ENCODE measurements at places on chromosomes 7 and 10.

GRCh38 chr7:151880688-151881087 lies 3.8 kb upstream of the PRKAG2 start:
- no peak for DNase-seq

DNA sequence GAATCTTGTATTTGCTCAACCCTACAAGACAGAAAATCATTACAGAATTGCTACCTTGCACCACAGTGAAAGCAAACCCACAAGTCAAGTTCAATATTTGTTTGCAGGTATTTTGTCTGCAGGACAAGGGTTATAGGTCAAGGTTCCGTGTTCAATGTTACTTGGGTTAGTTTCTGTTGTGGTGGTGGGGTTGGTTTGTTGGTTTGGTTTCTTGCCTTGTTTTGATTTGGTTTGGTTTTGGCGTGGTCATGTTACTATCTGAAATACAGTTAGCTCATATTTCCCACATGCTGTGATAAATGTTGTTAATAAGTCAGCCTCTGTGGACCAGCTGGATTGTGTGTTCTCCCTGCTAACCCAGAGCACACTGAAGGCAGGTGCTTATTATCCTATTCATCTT lies 75.6 kb upstream of the INSIG1 start:
- no peak for DNase-seq

GRCh38 chr7:126140858-126141466 lies 1111.8 kb downstream of the GRM8 start:
- no peak for DNase-seq

GRCh38 chr10:7045891-7046599 lies 364.8 kb downstream of the SFMBT2 start:
- DNase-seq: no peak

DNA sequence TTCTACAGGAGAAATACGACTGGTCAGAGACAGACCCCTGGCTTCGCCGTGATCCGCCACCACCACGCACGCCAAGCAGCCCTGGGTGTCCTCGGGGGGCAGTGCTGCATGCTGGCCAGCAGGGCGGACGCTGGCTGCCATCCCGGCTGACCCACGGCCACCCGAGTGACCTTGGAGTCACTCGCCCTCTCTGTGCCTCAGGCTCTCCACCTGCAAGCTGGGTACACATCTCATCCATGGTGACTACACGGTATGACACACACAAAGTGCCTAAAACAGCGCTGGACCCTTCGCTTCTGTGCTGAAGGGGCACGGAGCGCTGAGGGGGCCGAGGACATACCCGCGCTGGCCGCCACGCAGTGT lies 62.0 kb upstream of the RNF32 start:
- no peak for DNase-seq

DNA sequence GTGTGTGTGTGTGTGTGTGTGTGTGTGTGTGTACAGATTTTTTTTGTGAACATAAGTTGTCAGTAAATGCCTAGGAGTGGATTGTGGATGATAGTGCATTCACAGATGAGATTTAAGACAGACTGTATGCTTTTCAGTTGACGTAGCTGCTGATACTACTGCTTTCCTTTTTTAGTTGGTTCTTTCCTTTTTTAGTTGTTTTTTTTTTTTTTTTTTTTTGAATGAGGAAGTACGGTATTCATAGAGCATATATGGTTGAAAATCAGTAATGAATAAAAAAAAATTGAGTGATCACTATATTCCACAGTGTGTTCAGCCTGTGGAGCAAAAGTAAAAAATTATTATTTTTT lies 80.5 kb downstream of the RBM33 start:
- DNase-seq: no peak

- peak; percentile 22 for DNase-seq
Measured at GRCh38 chr7:12490107-12490688, 80.3 kb upstream of the SCIN start.

- no peak for DNase-seq
Measured at GRCh38 chr7:139345042-139345441, 3.9 kb downstream of the FMC1 start.

GRCh38 chr7:92808635-92809034 lies 27.7 kb downstream of the CDK6 start:
- DNase-seq: no peak

DNA sequence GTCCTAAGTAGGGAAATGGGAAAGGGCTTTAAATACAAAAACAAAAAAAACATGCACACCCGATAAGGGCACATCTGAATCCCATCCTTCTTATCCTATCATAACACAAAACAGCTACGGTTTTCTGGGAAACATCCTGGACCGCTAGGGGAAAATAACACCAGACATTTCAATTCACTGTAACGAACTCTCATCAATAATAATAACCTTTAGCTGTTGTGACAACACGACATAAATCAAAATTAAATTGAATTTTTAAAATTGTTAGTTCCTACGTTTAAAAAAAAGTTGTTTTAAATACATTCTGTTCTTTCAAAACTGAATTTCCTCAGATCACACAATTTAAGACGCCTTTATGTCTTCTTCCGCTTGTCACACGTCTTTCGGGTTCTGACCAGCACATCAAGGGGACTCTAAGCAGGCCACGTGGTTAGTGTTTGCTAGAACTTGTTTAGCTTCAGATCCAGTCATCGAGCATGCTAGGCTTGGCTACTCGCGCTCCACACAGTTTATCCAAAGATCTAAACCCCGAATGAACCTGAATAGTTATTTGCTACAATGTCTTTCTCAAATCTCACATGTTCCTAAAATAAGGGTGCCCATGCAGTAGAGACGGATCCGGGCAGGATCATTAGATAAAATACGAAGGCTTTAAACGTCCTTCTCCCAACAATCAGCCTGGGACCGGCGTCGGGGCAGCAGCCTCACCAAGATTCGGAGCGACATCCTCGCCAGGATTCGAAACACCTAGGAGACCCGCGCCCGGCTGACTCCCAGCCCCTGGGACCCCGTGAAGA lies 839 bp downstream of the IKZF5 start:
- DNase-seq: peak; percentile 73

- DNase-seq: peak; percentile 66
Measured at GRCh38 chr7:39609113-39609934, 14.0 kb upstream of the RALA start.

- no peak for DNase-seq
Measured at GRCh38 chr10:97518301-97519043, 19.7 kb downstream of the UBTD1 start.

DNA sequence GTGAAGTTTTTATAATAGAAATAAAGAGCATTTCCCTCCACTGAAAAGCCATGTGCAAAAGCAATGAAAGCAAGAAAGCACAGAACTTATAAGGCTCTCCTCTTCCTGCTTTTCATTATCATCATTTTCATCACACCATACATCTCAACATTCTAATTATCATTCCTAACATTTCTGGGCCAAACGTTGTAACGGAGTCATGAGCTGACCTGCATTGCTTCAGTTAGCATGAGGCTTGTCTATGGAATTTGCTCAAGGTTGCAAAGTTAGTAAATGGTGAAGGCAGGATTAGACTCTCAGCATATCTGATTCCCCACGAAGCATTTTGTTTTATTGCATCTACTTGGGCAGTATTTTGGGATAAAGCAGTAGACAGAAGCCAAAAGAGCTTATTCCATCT lies 11.4 kb downstream of the SCIN start:
- DNase-seq: no peak

- no peak for DNase-seq
Measured at GRCh38 chr7:144827621-144828020, 8.2 kb downstream of the TPK1 start.

- no peak for DNase-seq
Measured at GRCh38 chr10:101282947-101283346, 53.7 kb upstream of the LBX1 start.

DNA sequence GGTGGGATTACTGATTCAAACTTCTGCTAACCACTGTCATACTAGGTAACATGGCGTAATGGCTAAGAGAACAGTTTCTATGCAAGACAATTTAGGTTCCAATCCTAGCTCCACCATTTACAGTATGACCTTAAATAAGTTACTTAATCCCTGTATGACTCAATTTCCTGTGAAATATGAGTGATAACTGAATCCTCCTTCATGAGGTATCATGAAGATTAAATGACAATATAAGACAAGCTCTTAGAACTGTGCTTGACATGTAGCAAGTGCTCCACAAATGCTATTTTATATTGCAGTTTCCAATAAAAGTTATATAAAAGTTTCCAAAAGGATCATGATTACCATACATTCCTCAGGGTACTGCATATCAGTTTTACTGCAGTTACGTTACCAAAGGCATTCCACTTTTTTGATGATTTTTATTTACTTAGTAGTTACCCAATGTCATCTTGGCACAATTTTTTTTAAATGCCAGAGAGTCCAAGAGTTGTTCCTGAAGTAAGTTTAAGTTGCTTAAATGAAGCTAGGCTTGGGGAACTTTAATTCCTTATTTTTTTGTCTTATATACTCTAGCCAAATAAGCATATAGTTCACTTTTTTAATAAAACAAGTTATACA lies 7.1 kb downstream of the DOCK4 start:
- no peak for DNase-seq

DNA sequence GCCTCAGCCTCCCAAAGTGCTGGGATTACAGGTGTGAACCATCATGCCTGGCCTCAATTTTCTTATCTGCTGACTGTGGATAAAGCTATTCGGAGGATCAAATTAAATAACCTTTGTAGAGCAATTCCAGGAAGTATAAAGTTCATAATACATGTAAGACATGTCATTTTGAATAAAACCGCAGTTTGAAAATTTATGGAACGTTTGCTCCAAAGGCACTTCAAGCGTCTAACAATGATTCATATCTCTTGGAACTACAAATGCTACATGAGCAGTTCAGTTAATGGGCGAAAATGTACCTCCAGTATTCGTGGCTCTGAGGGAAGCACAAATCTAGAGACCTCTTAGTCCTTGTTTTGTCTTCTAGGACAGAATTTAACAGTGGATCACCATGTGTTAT lies 190.3 kb downstream of the GALNT17 start:
- DNase-seq: no peak

- no peak for DNase-seq
Measured at GRCh38 chr7:21504021-21504420, 38.8 kb upstream of the DNAH11 start.

DNA sequence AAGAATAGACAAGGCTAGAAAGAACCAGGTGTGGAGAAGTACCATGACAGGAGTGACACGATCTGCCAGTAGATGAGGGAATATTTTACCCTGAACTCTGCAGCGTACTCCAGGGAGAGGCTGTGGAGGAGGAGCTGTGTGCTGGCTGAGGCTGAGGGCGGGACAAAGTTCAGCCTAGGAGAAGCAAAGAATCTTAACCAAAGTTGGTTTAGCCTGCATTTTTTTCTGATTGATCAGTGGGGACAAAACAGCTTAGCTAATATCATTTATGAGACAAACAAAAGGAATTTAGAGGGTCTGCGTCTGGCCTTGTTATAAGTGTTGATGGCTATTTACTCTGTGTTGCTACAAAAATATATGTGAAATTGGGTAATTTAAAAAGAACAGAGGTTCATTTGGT lies 5.2 kb upstream of the NPSR1 start:
- no peak for DNase-seq

- peak; percentile 13 for DNase-seq
Measured at GRCh38 chr7:16071246-16071857, 350.0 kb downstream of the CRPPA start.

DNA sequence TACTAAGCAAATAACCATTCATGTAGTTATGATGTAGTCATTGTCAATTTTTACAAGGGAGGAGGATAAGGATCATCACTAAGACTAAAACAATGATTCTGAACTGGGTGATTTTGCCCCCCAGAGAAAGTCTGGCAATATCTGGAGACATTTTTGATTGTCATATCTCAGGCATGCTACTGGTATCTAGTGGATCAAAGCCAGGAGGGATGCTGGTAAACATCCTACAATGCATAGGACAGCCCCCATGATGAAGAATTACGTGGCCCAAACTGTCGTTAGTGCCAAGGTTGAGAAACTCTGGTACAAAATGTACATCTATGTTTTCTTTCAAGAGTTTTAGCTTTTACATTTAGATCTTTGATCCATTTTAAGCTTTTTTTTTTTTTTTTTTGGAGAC lies 57.3 kb downstream of the GBF1 start:
- DNase-seq: no peak

- DNase-seq: no peak
Measured at GRCh38 chr10:107159871-107160270, 4.6 kb downstream of the SORCS1 start.

DNA sequence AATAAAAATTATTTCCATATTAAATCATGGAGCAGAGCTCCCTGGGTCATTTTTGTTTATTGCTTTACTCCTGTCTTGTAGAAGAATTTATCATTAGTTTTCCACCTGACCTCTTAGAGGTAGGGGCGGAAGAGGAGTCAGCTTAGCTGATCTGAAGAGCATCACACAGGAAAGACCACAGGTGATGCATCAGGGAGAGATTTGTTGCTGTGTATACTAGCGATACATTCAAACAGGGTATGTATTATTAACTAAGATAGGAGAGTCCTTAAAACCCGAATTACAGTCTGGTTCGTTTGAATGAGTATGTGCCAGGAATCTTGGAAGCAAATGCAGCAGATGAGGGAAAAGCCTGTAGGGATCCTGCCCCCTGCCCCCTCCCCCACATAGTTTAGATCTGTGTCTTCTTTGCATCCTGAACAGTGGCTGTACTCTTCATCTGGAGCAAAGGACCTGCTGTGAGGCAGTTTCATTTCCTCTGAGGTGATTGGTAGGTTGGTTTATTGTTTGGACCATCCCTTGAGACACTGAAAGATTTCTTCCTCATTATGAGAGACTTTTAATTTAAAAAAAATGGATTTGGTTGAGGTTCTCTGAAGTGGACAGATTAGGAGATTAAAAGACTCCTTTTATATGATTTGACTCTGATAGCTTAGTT lies 177.0 kb downstream of the SND1 start:
- peak; percentile 32 for DNase-seq

DNA sequence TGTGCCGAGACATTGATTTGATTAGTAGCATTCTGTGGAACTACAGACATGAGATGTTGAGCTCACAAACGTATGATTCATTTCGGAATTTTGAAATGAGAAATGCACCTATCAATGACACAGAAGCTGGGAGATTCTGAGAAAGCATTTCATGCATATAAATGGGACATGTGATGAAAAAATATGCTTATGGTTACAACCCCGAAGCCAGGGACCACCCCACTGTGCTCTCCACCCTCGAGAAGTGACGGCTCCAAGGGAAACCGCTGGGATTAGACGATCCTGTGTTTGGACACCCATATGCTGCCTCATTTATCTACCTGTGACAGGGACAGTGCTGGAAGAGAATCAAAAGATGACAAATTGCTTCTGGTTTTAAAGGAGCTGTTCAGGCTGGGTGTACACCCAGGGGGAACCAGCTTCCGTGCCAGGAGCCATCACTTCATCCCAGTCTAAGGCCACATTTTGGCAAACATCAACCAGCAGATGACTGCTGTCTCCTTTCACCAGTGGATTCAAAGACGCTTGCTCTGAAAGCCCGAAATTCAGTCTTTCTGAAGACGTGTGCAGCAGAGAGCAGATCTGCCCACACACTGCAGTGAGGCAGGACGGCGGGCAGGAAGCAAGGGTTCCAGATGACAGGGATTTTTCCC lies 109.9 kb downstream of the ATXN7L1 start:
- DNase-seq: no peak

- no peak for DNase-seq
Measured at GRCh38 chr7:78578686-78579085, 780.1 kb downstream of the PHTF2 start.

DNA sequence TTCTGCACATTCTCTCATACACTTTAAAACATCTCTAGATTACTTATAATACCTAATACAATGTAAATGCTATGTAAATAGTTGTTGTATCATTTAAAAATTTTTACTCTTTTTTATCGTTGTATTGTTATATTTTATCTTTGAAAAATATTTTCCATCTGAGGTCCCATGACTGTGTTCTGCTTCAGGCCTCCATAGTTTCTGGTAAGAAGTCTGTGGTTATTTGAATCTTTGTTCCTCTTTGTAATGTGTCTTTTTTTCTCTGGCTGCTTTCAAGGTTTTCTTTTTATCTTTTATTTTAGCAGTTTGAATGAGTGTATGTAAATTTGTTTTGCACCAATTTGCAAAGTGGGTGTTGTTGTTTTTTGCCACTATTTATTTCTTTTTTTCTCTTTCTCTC lies 263.1 kb downstream of the RPS24 start:
- DNase-seq: no peak
